ENCODE measurements at places on chromosomes 7 and 10.
A peak's percentile ranks its signal among the peaks of the same experiment; 100 is the strongest.

GRCh38 chr7:105806592-105807447 lies 69.6 kb downstream of the ATXN7L1 start:
- no peaks in the 10 kb centered on the region for H3K4me1 ChIP-seq
- H3K27me3 ChIP-seq, result no peaks in the 10 kb centered on the region
- DNase-seq, result peak; percentile 14
- H3K4me3 ChIP-seq, result no peak overlapping the region
- no peaks in the 10 kb centered on the region for H3K36me3 ChIP-seq

DNA sequence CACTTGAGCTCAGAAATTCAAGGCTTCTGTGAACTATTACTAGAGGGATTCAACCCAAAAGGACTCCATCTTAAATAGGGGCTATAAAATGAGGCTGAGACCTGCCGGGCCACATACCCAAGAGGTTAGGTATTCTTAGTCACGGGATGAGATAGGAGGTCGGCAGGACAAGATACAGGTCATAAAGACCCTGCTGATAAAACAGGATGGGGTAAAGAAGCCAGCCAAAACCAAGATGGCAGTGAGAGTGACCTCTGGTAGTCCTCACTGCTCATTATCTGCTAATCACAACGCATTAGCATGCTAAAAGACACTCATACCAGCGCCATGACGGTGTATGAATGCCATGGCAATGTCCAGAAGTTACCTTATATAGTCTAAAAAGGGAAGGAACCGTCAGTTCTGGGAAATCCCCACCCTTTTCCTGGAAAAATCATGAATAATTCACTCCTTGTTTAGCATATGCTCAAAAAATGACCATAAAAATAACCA lies 101.2 kb upstream of the TRIM24 start:
- H3K4me1 ChIP-seq, result no peaks in the 10 kb centered on the region
- DNase-seq, result no peak

- H3K36me3 ChIP-seq, result no peaks in the 10 kb centered on the region
- H3K4me1 ChIP-seq, result no peaks in the 10 kb centered on the region
- no peaks in the 10 kb centered on the region for H3K27me3 ChIP-seq
- no peak overlapping the region for H3K27ac ChIP-seq
- DNase-seq, result no peak
Measured at GRCh38 chr7:82429408-82429807, 14.2 kb downstream of the CACNA2D1 start.

- peaks cover 5% of the 10 kb centered on the region for H3K4me1 ChIP-seq
- H3K27ac ChIP-seq, result no peak overlapping the region
- peak; percentile 76 for DNase-seq
- H3K36me3 ChIP-seq, result no peaks in the 10 kb centered on the region
- H3K27me3 ChIP-seq, result no peaks in the 10 kb centered on the region
Measured at GRCh38 chr10:22988581-22989360, 60.9 kb downstream of the ARMC3 start.

GRCh38 chr10:117094856-117095255 lies 43.2 kb downstream of the VAX1 start:
- H3K27ac ChIP-seq, result peak overlapping the region; percentile 95
- no peaks in the 10 kb centered on the region for H3K27me3 ChIP-seq
- H3K4me3 ChIP-seq, result no peak overlapping the region
- no peaks in the 10 kb centered on the region for H3K36me3 ChIP-seq
- DNase-seq, result no peak

DNA sequence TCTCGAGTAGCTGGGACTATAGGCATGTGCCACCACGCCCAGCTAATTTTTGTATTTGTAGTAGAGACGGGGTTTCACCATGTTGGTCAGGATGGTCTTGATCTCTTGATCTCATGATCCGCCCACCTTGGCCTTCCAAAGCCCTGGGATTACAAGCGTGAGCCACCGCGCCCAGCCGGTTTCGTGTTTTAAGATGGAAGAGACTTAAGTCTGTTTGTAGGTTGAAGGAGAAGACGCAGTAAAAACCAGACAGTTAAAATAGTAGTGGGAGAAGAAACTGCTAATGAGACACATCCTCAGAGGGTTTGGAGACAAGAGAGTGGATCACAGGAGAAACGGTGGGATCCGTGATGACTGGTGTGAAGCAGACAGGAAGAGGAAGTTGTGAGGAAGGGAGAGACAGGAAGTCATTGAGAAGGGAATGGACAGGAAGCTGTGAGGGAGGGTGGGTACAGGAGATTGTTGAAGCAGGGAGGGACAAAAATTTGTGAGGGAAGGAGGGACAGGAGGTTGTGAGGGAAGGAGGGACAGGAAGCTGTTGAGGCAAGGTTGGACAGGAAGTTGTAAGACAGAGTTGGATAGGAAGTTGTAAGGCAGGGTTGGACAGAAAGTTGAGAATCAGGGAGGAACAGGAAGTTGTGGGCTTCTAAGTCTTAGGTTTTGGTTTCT lies 115.5 kb downstream of the WDFY4 start:
- no peaks in the 10 kb centered on the region for H3K4me1 ChIP-seq
- H3K27me3 ChIP-seq, result no peaks in the 10 kb centered on the region
- no peak overlapping the region for H3K4me3 ChIP-seq
- no peak overlapping the region for H3K27ac ChIP-seq
- no peak for DNase-seq

DNA sequence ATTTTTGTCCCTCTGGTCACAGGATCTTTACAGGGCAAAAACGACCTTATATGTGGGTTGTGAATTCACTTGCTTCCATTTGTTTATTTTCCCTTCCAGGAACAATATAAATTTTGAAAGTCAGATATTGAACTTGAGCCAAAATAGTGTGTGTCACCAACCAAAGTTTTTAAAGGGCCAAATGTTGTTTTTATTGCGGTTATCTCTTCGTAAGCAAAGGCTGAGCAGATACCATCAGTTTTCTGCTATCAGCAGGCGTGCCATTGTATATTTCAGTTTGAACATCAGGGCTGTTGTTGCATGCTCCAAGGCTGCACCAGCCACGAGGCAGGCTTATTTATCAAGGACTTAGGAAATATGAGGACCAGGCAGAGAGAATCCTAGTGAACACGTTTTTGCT lies 160.3 kb downstream of the PAXIP1 start:
- H3K4me3 ChIP-seq, result no peak overlapping the region
- H3K36me3 ChIP-seq, result no peaks in the 10 kb centered on the region
- no peak for DNase-seq
- H3K27me3 ChIP-seq, result peaks cover 90% of the 10 kb centered on the region
- no peaks in the 10 kb centered on the region for H3K4me1 ChIP-seq

- no peaks in the 10 kb centered on the region for H3K27me3 ChIP-seq
- H3K4me3 ChIP-seq, result no peak overlapping the region
- no peaks in the 10 kb centered on the region for H3K36me3 ChIP-seq
- H3K4me1 ChIP-seq, result no peaks in the 10 kb centered on the region
- H3K27ac ChIP-seq, result no peak overlapping the region
Measured at GRCh38 chr10:113945687-113946085, 91.2 kb downstream of the NHLRC2 start.

DNA sequence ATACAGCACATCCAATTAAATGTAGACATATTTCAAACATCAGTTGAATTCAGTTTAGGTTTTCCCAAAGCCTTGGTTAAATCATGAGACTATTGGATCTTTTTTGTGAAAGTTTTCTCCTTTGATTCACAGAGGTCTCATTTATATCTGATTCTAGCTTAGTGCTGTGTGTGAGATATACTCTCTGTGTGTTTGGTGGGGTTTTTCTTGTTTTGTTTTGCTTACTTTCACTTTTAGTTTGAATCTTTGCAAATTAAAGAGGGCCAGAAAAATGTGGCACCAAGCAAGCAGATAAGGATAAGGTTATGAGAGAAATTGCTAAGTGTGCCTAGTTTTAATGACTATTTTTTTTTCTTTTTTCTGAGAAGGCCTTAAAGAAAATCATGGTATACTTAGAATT lies 12.6 kb upstream of the OR6B1 start:
- no peaks in the 10 kb centered on the region for H3K36me3 ChIP-seq
- H3K27me3 ChIP-seq, result no peaks in the 10 kb centered on the region
- H3K27ac ChIP-seq, result no peak overlapping the region
- no peak overlapping the region for H3K4me3 ChIP-seq
- DNase-seq, result no peak

DNA sequence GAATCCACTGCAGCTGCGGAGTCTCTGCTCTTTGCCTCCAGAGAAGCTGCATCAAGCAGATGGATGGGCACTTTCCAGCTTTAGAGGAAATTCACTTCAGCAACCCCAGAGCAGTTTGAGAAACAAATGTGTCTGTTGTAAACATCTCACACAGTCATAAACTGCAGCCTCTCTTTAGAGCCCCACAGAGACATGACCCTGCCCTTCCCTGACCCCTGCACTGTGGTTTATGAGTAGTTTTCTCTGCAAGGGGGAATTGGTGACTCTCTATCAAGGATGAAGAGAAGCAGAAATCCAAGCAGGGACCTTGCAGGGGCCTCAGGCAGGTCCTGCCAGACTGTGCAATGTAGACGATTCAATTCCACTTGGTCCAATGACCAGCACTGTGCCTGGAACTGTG lies 160.2 kb downstream of the SH2D4B start:
- no peaks in the 10 kb centered on the region for H3K4me1 ChIP-seq
- no peak for DNase-seq
- H3K36me3 ChIP-seq, result no peaks in the 10 kb centered on the region
- no peak overlapping the region for H3K27ac ChIP-seq
- H3K4me3 ChIP-seq, result no peak overlapping the region

GRCh38 chr7:47369736-47370135 lies 212.2 kb downstream of the TNS3 start:
- H3K27ac ChIP-seq, result no peak overlapping the region
- H3K27me3 ChIP-seq, result peaks cover 20% of the 10 kb centered on the region
- no peaks in the 10 kb centered on the region for H3K36me3 ChIP-seq
- no peak overlapping the region for H3K4me3 ChIP-seq
- no peak for DNase-seq

GRCh38 chr7:3082831-3083230 lies 39.2 kb upstream of the CARD11 start:
- H3K4me1 ChIP-seq, result no peaks in the 10 kb centered on the region
- H3K27me3 ChIP-seq, result peaks cover 14% of the 10 kb centered on the region
- H3K36me3 ChIP-seq, result no peaks in the 10 kb centered on the region
- H3K27ac ChIP-seq, result no peak overlapping the region

DNA sequence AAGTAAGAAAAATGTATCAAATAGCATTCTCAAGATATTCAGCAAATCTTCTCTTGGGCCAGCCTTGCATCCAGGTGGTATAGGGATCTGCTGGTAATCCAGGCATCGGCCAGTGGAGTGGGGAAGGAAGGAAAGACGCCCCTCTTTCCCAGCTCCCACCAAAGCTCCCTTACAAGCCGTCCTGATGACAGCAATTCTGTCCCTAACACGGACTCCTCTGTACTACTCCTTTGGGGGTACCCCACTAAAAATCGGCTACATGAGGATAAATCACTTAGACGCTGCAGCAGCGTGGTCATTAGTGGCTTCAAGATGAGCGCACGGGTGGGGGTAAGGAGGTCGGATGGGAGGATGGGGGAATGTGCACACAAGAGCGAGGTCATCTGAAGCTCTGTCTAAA lies 24.7 kb upstream of the NUB1 start:
- no peaks in the 10 kb centered on the region for H3K27me3 ChIP-seq
- H3K4me3 ChIP-seq, result no peak overlapping the region
- DNase-seq, result no peak
- H3K36me3 ChIP-seq, result no peaks in the 10 kb centered on the region
- no peaks in the 10 kb centered on the region for H3K4me1 ChIP-seq

- no peak for DNase-seq
- H3K4me1 ChIP-seq, result peaks cover 31% of the 10 kb centered on the region
- no peaks in the 10 kb centered on the region for H3K27me3 ChIP-seq
- H3K4me3 ChIP-seq, result no peak overlapping the region
- H3K36me3 ChIP-seq, result no peaks in the 10 kb centered on the region
Measured at GRCh38 chr7:95905167-95905566, 132.8 kb downstream of the DYNC1I1 start.

- peaks cover 3% of the 10 kb centered on the region for H3K36me3 ChIP-seq
- no peaks in the 10 kb centered on the region for H3K27me3 ChIP-seq
- no peak for DNase-seq
- no peaks in the 10 kb centered on the region for H3K4me1 ChIP-seq
- H3K4me3 ChIP-seq, result no peak overlapping the region
Measured at GRCh38 chr7:157418204-157419034, 81.6 kb downstream of the DNAJB6 start.

- DNase-seq, result peak; percentile 64
- H3K36me3 ChIP-seq, result peaks cover 19% of the 10 kb centered on the region
Measured at GRCh38 chr7:122300956-122301833, 3.4 kb downstream of the FEZF1 start.

DNA sequence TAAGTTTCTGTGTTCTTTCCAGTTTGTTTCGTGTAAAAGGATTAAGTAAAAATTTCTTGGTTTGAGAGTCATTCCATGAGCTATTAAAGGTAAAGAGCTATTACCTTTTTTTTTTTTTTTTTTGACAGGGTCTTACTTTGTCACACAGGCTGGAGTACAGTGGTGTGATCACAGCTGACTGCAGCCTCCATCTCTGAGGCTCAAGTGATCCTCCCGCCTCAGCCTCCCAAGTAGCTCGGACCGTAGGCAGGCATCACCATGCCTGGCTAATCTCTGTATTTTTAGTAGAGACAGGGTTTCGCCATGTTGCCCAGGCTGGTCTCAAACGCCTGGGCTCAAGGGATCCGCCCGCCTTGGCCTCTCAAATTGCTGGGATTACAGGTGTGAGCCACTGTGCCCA lies 1.4 kb downstream of the SMKR1 start:
- H3K36me3 ChIP-seq, result no peaks in the 10 kb centered on the region
- no peaks in the 10 kb centered on the region for H3K27me3 ChIP-seq
- no peak overlapping the region for H3K27ac ChIP-seq
- no peak for DNase-seq
- H3K4me1 ChIP-seq, result no peaks in the 10 kb centered on the region

DNA sequence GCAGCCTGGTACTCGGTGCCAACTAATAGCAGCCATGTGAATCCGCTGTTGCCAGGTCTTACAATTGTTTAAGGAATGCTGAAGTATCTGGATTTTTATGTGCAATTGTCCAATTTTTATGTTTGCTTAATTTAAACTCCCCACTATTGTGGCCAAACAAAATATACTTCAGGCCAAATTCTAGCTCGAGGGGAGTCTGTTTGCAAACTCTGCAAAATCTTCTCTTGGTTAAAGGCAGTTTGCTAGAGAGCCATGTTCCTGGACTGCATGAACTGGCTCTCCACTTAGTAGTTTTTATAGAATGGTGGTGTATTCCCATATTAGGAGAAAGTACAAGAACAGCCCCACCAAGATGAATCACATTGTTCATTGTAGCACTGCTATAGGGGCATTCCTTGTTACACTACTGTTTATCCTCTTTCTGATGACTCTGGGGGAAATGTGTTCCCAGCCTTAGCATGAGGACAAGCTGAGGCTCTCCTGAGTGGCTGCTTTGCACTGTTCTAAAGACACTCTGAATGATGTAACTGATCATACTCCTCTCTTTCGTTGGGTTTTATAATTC lies 178.0 kb upstream of the GLI3 start:
- H3K27me3 ChIP-seq, result no peaks in the 10 kb centered on the region
- no peak overlapping the region for H3K27ac ChIP-seq
- H3K4me3 ChIP-seq, result no peak overlapping the region

Data from A673 (cell line).